ENCODE measurements at places on chromosomes 2 and 18. TPM values are rescaled to one million over a fixed set of nuclear protein-coding genes. Genes with fewer than 3 reads are reported as not detected.

The OSR1 gene
- 90.7 TPM for total RNA-seq

GRCh38 chr2:42196070-42196402 lies 26.9 kb downstream of the EML4 start:
- peaks cover 54% of the 10 kb centered on the region for H3K4me1 ChIP-seq
- no peaks in the 10 kb centered on the region for H3K27me3 ChIP-seq
- H3K36me3 ChIP-seq: no peaks in the 10 kb centered on the region
- no peak overlapping the region for H3K27ac ChIP-seq
- no peak overlapping the region for H3K4me3 ChIP-seq

The DSC1 gene
- 0.41 TPM for total RNA-seq

The CFAP210 gene
- total RNA-seq: not detected

GRCh38 chr2:144645083-144645778 lies 125.3 kb upstream of the ZEB2 start:
- no peak overlapping the region for H3K4me3 ChIP-seq
- no peak overlapping the region for H3K27ac ChIP-seq
- peaks cover 4% of the 10 kb centered on the region for H3K4me1 ChIP-seq

- DNase-seq: no peak
- H3K4me1 ChIP-seq: peaks cover 3% of the 10 kb centered on the region
- H3K4me3 ChIP-seq: no peak overlapping the region
- no peaks in the 10 kb centered on the region for H3K27me3 ChIP-seq
- H3K36me3 ChIP-seq: peaks cover 35% of the 10 kb centered on the region
Measured at GRCh38 chr2:8729939-8730338, 48.1 kb downstream of the ID2 start.

DNA sequence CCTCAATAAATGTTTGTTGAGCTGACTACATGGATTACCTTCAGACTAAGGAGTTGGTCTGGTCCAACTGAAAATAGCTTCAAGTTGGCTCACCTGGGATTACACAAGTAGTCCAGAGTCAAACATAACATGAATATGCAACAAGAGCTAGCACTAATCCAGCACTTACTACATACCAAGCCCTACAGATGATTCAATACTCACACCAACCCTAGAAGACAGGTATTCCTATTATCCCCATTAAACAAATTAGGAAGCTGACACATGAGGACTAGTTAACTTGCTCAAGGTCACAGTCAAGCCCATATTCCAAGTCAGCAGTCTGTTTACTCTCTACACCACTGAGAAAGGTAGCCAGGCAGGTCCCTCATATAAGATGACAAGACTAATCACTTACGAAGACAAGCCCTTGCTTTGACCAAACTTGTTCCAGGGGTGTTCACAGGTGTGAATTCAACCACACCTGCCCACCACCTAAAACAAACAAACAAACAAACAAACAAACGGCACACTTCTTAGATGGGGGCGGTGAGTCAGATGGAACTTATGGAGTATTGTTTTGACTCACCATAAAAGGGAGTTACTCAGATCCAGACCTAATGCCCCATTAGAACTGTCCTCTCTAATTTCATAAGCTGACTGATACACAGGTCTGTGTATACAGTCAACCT lies 29.1 kb downstream of the TMEM131 start:
- peaks cover 13% of the 10 kb centered on the region for H3K4me1 ChIP-seq
- H3K27me3 ChIP-seq: no peaks in the 10 kb centered on the region
- no peak for DNase-seq
- H3K36me3 ChIP-seq: no peaks in the 10 kb centered on the region

DNA sequence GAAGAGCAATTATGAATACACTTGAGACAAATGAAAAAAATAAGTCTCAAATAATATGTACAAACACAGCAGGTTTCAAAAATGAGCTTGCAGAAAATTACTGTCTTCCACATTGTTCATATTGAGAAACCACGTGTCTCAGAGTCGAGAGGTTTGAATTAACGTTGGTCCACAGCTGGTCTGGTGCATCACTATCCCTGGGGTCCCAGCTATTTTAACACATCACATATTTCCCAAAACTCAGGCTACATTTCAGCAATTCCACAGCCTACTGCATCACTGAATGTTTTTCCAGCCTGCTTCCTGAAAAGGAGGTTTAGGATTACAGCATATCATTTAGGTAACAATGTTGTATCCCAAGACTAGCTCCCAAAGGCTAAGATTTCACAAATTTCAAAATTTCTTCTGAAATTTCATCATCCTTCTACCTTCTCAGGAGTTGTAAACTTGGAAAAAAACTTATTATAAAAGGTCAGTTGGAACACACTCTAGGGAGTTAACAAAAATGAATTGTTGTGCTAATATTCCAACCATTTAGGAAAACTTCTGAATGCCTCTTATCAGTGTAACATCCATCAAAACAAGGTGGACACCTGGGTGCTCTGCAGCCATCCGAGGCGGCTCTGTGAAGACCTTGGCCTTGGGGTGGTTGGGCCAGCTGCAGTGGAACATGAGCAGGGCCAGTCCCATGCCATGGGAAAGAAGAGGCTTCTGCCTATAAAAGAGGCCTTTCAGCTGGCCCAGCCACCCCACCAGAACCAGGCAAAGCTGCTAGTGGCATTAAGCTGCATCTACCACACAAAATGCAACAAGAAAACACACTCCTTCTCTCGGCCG lies 198.1 kb upstream of the RBBP8 start:
- H3K27ac ChIP-seq: no peak overlapping the region
- no peak for DNase-seq
- H3K4me3 ChIP-seq: no peak overlapping the region

DNA sequence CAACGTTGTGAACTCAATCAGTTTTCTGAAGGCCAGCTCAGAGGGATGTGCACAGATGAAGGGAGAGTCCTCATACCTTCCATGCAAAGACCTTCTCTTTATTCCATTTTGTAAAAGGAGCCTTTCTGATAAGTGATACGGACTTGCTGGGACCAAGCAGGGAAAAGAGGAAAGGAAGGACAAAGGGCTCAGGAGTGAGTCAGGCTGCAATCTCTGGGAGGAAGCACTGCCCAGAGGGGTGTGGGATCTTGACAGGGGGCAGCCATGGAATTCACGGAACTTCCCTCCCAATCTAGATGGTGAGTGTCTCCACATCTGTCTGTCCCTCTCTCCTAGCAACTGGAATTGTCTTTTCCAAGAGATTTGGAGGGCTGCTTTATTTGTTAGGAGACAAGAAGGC lies 281.4 kb upstream of the CELF4 start:
- no peaks in the 10 kb centered on the region for H3K36me3 ChIP-seq
- H3K27ac ChIP-seq: no peak overlapping the region
- H3K27me3 ChIP-seq: no peaks in the 10 kb centered on the region
- H3K4me3 ChIP-seq: no peak overlapping the region
- DNase-seq: no peak

The CRYGD gene
- total RNA-seq: not detected

DNA sequence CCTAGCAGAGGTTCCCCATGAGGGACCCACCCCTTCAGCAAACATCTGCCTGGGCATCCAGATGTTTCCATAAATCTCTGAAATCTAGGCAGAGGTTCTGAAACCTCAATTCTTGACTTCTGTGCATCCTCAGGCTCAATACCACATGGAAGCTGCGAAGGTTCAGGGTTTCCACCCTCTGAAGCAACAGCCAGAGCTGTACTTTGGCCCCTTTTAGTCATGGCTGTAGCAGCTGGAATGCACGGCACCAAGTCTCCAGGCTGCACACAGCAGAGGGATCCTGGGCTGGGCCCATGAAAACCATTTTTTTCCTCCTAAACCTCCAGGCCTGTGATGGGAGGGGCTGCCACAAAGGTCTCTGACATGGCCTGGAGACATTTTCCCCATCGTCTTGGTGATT lies 93.0 kb upstream of the FIGN start:
- H3K4me1 ChIP-seq: peaks cover 1% of the 10 kb centered on the region
- H3K27ac ChIP-seq: no peak overlapping the region
- no peak overlapping the region for H3K4me3 ChIP-seq
- H3K27me3 ChIP-seq: no peaks in the 10 kb centered on the region
- no peaks in the 10 kb centered on the region for H3K36me3 ChIP-seq

GRCh38 chr2:129793431-129793902 lies 186.0 kb upstream of the RAB6C start:
- H3K4me3 ChIP-seq: no peak overlapping the region
- H3K36me3 ChIP-seq: no peaks in the 10 kb centered on the region
- H3K27ac ChIP-seq: no peak overlapping the region
- H3K4me1 ChIP-seq: no peaks in the 10 kb centered on the region

The CFAP65 gene
- not detected for total RNA-seq

GRCh38 chr18:2895391-2895790 lies 48.6 kb downstream of the EMILIN2 start:
- no peak for DNase-seq
- no peak overlapping the region for H3K4me3 ChIP-seq
- no peaks in the 10 kb centered on the region for H3K27me3 ChIP-seq
- H3K36me3 ChIP-seq: no peaks in the 10 kb centered on the region

DNA sequence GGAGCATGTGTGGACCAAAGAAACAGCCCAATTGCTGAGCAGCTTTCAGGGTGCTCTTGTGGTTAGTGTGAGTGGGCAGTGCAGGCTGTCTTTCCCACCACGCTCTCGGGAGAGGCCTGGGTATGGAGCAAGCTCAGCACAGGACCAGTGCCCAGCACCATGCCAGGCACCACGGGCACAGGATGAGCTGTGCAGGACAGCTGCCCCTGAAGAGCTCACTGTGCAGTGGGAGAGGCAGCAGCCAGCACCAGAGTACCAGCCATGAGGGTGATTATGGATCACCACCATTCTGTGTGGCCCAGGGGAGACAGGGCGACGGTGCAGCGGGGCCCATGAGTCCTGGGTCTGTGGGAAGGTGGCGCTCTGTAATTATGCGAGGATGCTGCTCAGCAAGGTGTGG lies 29.7 kb upstream of the FAHD2A start:
- H3K4me3 ChIP-seq: no peak overlapping the region
- no peaks in the 10 kb centered on the region for H3K4me1 ChIP-seq
- H3K36me3 ChIP-seq: peaks cover 3% of the 10 kb centered on the region
- H3K27me3 ChIP-seq: no peaks in the 10 kb centered on the region
- DNase-seq: no peak

DNA sequence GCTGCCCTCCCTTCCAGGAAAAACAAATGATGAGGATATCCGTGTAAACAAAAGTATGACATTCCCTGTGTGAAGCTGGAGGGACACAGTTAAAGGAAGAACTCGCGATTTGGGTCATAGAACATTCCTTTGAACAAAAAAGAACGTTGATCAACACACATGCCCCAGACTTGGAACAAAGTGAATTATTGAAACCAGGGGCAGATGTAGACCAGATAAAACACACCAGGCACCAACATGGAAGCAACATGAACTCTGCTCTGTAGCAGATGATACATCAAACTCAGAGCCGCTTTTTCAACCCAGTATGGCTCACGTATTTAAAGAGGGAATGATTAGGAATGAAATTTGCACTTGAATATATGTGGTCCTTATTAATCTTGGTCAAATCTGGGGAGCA lies 206.5 kb downstream of the TMEM182 start:
- no peaks in the 10 kb centered on the region for H3K4me1 ChIP-seq
- DNase-seq: no peak
- no peak overlapping the region for H3K4me3 ChIP-seq
- H3K36me3 ChIP-seq: no peaks in the 10 kb centered on the region
- H3K27ac ChIP-seq: no peak overlapping the region

GRCh38 chr18:8046441-8046840 lies 479.3 kb downstream of the PTPRM start:
- DNase-seq: no peak
- no peaks in the 10 kb centered on the region for H3K27me3 ChIP-seq
- H3K36me3 ChIP-seq: no peaks in the 10 kb centered on the region
- no peak overlapping the region for H3K27ac ChIP-seq

GRCh38 chr2:238521002-238521401 lies 94.3 kb downstream of the ASB1 start:
- H3K4me3 ChIP-seq: no peak overlapping the region
- H3K4me1 ChIP-seq: no peaks in the 10 kb centered on the region
- H3K27ac ChIP-seq: no peak overlapping the region
- DNase-seq: no peak
- no peaks in the 10 kb centered on the region for H3K36me3 ChIP-seq

- H3K27me3 ChIP-seq: no peaks in the 10 kb centered on the region
- no peak for DNase-seq
Measured at GRCh38 chr2:62236499-62236898, 40.6 kb downstream of the B3GNT2 start.

The GPR55 gene
- total RNA-seq: not detected

GRCh38 chr2:30971231-30972025 lies 164.2 kb upstream of the CAPN13 start:
- no peak for DNase-seq
- H3K4me3 ChIP-seq: no peak overlapping the region
- peaks cover 4% of the 10 kb centered on the region for H3K4me1 ChIP-seq
- H3K27ac ChIP-seq: no peak overlapping the region
- no peaks in the 10 kb centered on the region for H3K27me3 ChIP-seq
- no peaks in the 10 kb centered on the region for H3K36me3 ChIP-seq

All from thoracic aorta (tissue), 2 donors.